ENCODE measurements at places on chromosomes 12 and 14. TPM values are rescaled to one million over a fixed set of nuclear protein-coding genes. Genes with fewer than 3 reads are reported as not detected.
A peak's percentile ranks its signal among the peaks of the same experiment; 100 is the strongest.

DNA sequence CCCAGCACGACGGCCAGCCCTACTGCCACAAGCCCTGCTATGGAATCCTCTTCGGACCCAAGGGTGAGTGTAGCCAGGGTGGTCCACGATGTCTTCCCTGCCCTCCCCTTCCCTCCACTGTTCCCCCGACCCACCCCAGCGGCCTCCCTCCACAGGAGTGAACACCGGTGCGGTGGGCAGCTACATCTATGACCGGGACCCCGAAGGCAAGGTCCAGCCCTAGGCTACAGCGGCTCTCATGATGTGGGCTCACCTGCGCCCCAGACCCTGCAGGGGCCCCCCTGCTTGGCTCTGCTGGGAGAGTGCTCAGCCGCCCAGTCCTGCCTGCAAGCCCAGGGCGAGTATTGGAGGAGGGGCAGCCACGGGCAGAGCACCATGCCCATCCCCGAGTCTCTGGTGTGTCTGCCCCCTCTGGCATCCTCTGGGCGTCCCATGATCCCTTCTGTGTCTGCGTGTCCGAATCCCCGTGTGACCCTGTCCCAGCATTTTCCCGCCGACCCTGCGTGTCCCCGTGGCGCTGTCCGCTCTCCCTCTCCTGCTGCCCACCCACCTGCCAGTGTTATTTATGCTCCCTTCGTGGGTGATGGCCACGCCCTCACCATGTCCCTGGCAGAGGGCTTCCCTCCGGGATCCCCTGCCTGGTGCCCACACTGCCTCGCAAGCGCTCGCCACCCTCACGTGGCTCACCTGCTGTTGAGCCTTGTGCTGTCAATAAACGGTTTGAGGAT, 5.0 kb downstream of the CRIP2 start:
- no peak for DNase-seq

DNA sequence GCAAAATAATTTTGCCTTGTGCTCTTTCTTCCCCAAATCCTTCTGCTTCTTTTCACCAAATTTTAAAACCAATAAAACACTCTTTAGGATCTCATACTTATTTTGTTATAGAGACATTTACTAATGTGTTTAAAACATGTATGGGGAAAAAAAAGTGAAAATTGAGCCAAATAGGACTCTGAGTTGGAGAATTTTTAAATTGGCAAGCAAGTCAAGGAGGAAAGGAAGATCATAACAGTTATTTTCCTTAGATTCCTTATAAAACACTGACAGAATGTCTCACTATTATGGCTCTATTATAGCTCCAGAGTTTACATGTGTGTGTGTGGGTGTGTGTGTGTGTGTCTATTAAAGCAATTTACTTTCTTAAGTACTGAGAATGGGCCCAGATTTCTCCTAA, 220.5 kb downstream of the SLC6A15 start:
- no peak for DNase-seq

GRCh38 chr12:112841240-112841639, 49.7 kb downstream of the RPH3A start:
- DNase-seq = no peak

DNA sequence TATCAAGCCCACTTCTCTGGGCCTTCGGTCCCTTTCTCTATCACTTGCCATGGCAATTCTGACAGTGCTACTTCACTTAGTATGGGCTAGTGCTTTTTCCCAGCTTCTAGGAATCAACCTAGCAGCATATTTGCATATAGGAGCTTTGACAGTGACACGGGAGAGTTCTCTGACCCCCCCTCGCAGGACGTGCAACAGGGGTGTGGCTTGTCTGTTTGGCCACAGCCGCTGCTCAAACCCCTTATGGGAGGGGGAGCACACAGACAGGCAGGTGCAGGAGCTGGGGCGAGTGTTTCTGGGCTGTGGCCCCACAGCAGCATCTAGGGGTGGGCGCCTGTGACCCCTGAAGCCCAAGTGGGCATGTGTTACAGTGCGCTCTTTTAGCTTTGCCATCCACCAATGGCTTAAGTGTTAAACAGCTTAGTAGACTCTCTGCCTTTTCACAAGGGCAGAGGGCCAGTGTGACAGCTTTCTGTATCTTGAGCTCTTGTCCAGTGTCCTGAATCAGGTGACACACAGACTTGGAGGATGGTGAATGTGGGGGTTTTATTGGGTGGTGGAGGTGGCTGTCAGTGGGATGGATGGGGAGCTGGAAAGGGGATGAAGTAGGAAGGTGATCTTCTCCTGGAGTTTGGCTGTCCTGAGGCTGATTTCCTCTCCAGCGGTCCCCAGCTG, 229.3 kb downstream of the PCNX1 start:
- DNase-seq = no peak

DNA sequence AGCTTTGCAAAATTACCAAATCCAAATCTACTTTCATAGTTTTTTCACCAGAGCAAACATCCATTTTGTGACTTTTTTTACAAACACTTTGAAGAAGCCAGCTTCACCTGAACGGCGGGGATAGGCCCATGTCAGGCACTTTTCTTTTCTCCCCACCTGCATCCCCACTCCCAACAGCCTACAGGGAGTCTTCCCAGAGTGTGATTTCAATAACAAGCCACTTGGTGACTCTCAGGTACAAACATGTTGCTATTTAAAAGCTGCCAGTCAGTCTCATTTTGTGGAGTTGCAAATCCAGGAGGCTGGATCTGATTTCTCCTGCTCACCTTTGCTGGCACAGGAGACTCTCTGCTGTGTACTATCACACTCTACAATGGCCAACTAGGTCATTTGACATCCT, 285.5 kb downstream of the KCNH5 start:
- no peak for DNase-seq

DNA sequence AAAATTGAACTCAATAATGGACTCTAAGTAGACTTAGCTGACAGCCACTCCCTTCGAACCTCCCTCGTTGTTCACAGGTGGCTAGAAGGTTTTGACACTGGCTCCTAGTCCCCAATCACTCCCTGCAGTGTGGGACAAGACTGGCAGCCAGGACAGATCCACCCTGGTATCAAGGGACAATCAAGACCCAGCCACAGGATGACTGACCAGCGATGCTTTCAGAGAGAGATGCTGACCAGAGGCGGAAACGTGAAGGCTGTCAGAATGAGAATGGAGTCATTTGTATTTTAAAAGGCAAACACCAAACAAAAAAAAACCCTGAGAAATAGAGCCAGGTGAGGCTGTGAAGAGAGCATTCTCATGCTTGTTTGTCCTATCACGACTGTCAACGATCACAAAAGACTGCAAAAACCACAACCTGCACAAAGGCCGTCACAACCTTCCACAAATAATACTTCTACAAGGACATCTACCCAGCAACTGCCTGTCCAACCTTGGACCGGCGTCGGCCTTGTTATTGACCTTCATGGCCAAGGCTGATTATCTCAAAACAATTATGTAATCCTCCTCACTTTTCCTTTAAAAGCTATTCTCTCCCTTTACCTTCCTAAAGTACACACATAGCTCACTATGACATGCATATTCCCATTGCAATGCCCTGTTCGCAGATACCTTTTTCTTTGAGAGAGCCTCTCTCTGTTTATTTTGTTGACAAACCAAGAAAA, 13.2 kb downstream of the EIF5 start:
- DNase-seq = no peak

DNA sequence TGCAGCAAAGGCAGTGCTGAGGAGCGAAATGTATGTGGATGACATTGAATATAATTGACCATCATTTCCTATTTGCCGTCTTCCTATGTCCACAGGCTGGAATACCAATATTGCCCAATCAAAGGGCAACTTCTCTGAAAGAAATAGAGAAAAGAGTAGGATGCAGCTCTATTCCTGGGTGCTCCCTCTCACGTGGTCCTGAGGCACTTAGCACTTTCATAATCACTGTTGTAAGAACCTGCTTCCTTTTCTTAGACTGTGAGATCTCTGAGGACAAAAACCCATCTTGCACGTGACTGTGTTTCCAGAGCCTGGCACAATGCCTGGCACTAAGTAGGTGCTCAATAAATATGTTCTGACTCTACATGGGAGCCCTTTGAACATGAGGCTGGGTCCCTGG, 122.7 kb upstream of the CPM start:
- DNase-seq = no peak

GRCh38 chr14:102389246-102389645, 26.5 kb downstream of the TECPR2 start:
- DNase-seq = no peak

DNA sequence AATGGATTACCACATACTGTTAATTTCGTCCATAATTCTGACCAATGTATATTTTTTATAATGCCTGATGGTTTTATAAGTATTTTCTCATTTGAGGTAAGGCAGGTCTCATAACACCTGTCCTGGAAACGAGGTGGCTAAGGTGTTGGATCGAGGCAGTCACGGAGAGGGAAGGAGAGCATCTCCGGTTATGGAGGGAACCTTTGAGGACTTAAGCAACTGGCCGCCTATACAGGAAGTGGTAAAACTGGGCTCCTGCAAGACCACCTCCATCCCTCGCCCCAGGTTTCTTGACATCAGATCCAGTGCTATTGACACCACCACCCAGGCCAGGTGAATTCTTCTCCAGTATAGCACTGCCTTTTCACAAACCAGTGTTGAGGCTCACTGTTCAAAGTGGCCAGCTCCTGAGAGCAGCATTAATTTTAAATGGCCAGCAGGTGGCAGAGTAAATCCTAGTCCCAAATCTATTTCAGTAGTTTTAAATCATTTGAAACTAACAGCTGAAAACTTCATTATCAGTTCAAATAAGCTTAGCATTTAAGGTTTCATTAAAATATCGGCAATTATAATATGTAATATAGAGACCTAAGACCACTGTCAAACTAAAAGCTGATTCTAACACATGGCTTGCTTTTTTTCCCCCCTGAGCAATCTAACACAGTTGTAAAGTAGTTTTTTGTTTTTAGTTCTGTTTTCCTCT, 100.8 kb downstream of the PPM1A start:
- DNase-seq = no peak

DNA sequence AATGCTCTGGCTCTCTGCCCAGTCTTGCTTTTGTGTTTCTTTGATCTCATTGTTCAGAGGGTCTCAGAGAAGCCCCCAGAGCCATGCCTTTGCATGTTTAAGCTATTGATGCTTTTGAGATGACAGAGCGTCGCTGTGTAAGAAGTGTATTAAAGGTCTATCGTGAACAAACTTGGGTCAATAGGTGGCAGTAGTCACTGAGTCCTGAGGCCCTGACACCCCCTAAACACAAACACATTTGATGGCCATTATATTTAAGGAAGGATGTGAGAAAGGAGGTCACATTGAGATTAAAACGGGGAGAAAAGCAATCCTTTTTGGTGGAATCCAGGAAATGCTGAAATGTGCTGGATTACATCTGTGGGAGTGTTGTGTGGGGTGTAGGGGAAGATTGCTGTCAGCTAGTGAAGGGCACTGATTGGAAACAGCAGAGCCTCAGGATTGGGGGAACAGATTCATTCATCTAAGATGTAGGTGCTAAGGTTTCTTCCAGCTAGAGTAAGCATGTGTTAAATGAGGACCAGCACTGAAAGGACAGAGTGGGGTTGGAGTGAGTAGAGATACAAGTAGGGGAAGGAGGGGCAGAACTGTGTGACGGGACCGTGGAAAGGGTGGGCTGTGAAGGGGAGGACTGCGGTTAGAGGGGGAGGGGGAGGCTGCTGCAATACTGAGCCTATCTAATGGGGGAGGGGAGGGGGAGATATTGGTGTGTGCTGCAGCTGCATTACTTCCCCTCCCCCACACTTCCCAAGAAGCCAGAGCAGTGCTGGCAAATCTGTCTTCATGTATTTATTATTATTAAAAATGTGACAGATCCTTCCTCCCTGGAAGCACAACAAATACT, 12.7 kb downstream of the NGDN start:
- DNase-seq = no peak

DNA sequence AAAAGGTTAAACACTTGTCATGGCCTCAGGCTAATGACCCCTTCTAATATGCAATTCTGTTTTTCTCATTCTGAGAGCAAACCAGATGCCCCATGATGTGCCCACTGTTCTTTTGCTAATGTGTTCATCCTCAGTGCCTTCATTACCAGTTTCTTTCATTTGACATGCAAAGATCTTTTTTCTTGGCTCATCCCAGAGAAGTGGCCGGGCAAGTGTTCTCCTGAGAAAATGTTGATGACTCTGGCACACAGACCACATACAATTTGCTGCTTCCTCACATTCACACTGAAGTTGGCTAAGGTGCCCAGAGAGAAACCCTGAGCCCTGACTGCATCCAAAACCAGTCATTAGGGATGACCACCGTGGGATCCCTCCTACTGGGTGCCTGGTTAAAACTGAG, 833.3 kb downstream of the DIO2 start:
- DNase-seq = no peak

- peak; percentile 7 for DNase-seq
Observed at GRCh38 chr12:132222096-132222807, 78.0 kb downstream of the NOC4L start.

DNA sequence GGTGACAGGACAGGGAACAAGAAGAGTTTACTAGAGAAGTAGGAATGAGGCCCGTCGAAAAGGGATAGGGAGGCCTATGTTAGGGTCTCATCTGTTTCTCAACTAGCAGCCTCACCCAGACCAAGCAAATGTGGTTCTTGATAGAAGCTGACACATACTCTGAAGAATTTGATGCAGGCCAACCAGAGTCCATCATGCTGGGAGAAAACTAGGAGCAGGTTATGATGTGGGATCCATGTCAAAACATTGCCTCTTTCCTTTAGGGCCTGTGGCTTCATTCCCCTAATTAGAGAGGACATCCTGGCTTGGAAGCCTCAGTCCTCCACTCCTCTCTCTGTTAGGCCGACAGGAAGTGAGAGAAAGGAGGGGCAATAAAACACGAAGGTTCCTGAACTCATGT, 122.8 kb downstream of the NTF3 start:
- no peak for DNase-seq

- no peak for DNase-seq
Observed at GRCh38 chr12:79764641-79765040, 73.9 kb upstream of the PAWR start.

DNA sequence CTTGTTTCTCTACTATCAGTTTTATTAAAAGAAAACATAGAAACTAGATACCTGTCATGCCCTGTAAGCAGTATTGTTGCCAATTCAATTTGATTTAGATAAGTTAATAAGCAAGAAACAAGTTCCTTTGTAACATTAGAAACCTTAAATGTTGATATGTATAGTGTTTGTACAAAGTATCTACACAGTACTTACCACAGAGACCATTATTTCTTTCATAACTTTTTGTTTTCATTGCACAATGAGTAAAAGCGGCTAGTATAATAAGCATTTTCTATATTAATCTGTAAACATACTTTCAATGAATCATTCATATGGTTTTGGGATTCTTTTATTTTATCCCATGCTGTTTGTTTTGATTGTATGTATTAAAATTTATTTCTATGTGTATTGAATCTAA, 305.1 kb downstream of the TTC6 start:
- DNase-seq = no peak

- DNase-seq = no peak
Observed at GRCh38 chr12:29164477-29165393, 15.7 kb downstream of the FAR2 start.

GRCh38 chr12:42237853-42238239, 202 bp downstream of the YAF2 start:
- no peak for DNase-seq

GRCh38 chr14:105426416-105427130, 6.9 kb downstream of the MTA1 start:
- no peak for DNase-seq

The ARF6 gene
- 63.2 TPM for total RNA-seq

The CLEC2A gene
- not detected for total RNA-seq

The GPRC5A gene
- 648 TPM for total RNA-seq

The TRMT61A gene
- 22.9 TPM for total RNA-seq

The FOXN4 gene
- total RNA-seq = 0.08 TPM

The KRT6C gene
- total RNA-seq = not detected

The TTC9 gene
- 0.49 TPM for total RNA-seq

The CISTR gene
- total RNA-seq = not detected

The FBXO21 gene
- total RNA-seq = 37.8 TPM

The TSPAN9 gene
- 7.7 TPM for total RNA-seq

The LRTM2 gene
- not detected for total RNA-seq

The GLIPR1L1 gene
- not detected for total RNA-seq
